ENCODE measurements at places on chromosomes 13 and 19.

- DNase-seq: no peak
These were observed 38.8 kb downstream of the RCBTB1 start for GRCh38 chr13:49546561-49546960.

DNA sequence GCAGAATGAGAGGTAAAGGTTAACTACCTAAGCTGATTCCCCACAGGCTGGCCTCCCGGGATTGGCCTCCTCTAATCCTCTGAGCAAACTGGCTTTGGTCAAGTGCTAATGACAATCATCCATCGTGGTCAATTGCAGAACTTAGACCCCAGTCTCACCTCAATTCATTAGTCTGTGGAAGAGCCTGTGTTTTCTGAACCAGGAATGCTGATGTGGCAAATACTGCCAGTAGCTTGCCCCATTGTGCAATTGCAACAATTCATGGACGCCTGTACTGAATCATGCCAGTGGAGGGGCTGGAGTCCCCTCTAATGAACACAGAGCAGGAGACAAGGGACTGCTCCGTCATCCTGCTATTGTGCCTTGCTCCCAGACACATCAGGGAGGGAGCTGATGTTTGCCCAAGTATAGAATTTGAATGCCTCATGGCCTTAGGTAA lies 1256.5 kb downstream of the EFNB2 start:
- no peak for DNase-seq

GRCh38 chr13:76925115-76925514 lies 23.2 kb upstream of the ACOD1 start:
- DNase-seq: no peak

GRCh38 chr19:44765033-44765948 lies 12.4 kb upstream of the CBLC start:
- DNase-seq: no peak

DNA sequence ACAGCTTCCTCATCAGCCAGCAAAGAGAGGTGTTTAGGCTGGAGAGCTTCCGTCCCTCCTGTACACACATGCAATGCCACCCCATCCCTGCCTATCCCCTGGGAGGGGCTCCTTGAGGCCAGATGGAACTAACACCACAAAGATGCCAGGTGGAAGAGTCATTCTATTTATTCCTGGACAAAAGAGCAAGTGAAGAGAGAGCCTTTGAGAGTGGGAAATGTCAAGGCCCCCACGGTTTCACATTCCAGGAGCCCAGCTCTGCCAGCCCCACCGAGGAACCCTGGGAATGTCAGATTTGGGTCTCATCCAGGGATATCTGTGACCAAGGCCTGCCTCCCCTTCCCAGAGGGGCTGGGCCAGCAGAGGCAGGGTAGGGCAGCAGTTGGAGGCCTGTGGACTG lies 30.8 kb upstream of the IGFL1 start:
- DNase-seq: no peak

GRCh38 chr13:110524541-110525257 lies 36.8 kb downstream of the RAB20 start:
- no peak for DNase-seq

DNA sequence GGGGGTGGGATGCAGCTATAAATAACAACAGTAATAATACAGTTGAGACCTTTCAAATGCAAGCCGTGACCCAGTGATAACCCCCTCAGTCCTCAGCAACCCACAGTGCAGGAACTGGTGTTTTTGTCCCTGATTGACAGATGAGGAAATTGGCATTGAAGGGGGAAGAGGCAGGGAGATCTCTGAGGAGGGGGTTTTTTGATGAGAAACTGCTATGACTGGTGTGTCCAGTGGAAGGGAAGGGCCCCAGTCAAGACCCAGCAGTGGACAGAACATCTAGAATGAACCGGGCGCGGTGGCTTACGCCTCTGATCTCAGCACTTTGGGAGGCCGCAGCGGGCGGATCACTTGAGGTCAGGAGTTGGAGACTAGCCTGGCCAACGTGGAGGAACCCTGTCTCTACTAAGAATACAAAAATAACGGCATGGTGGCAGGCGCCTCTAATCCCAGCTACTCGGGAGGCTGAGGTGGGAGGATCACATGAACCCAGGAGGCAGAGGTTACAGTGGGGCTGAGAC lies 1.9 kb downstream of the MAP1S start:
- DNase-seq: no peak

- DNase-seq: no peak
These were observed 405.8 kb downstream of the SPRY2 start for GRCh38 chr13:79935121-79935520.

DNA sequence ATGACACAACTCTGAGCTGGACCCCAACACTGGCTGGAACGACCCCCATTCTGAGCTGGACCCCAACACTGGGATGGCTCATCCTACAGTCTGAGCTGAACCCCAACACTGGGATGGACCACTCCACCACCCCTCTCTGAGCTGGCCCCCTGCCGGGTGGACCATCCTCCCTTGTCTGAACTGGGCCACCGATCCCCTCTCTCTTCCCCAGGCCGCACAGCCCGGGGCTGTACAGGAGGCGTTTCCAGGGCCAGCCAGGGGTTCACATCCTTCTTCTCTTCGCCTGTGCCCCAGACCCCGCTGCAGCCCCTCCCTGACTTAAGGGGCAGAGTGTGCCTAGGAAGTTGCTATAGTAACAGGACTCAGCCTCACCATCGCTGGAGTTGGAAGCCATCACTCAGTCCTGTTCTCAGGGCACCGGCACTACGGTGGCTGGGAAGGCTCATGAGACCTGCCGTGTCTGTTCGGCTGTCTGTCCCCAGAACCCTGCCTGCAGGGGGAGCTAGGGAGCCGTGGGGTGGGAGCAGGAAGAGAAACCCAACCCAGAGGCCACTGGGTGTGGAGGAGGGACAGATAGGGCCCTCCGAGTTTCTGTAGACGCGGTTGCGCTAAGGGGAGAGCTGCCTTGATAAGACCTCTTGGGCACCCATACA lies 3.7 kb downstream of the PRKACA start:
- peak; percentile 50 for DNase-seq

DNA sequence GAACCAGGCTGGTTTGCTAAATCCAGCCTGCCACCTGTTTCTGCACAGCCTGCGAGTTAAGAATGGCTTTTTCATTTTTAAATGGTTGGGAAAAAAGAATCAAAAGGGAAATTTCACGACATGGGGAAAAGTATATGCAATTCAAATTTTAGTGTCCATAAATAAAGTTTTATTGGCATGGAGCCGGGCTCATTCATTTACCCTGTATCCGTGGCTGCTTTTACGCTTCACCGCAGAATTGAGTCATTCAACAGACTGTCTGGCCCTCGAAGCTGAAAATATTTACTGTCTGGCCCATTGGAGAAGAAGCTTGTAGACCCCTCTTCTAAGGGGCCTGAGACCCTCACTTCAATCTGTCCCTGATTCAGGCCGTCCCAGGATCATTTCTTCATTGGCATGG lies 26.1 kb downstream of the IER2 start:
- no peak for DNase-seq

DNA sequence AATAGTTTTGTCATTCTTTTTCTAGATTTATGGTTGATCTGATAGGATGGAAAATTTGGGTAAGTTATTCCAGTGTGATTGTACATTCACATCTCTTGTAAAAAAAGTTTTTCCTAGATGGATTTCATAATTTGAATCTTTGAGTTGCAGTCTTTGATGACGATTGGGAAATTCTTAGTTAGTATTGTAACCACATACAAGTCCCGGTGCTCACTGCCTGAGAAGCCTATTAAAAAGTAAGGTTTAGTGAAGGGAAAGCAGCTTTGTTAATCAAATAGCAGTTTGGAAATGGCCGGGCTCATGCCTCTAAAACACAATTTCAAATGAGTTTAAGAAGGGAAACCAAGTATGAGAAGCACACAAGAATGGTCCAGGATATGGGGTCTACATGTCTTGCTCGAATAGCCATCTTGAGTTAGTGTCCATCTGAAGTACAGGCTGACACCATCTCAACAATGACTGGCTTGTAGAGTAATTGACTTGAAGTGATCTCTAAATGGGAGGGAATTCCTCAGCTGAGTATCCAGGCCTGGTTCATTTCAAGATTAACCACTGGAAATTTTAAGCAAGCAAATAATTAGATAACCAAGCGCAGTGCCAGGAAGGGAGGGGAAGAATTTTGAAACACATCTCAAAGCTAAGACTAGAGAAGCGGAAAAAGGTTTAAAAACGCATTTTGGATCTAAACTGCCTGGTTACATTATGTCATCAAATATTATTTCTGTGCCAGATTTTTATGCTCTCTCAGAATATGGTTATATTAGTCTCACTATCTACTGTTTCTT lies 1145.6 kb upstream of the MIR17HG start:
- DNase-seq: no peak

GRCh38 chr19:1811942-1812425 lies at the start of gene ATP8B3:
TSS of gene ATP8B3 (minus strand) at chr19:1812276. CDS start at chr19:1811736, 540 bp downstream.
- DNase-seq: no peak

- DNase-seq: no peak
These were observed 4.6 kb upstream of the PLPP2 start for GRCh38 chr19:295687-296370.

GRCh38 chr13:104936304-104936703 lies 1599.2 kb downstream of the EFNB2 start:
- no peak for DNase-seq
